GM03348 (cell line): ENCODE measurements at places on chromosomes 1 and 21.

- peak; percentile 11 for DNase-seq
Measured at GRCh38 chr1:197519741-197520334, 251.8 kb downstream of the CRB1 start.

DNA sequence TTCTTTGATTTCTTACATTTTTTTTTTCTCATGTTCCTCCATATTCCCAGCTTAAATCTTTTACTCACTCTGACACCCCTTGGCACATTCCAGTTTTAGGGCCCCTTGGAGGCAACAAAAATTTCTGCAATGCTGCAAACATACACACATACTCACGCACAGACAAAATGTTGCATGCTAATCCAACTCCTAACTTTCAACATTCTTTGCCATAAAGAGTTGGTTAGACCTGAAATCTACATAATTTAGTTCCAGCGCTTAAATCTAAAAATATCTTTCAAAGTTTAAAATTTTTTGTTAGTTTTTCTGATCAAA, 103.9 kb downstream of the PTPN14 start:
- no peak for DNase-seq

GRCh38 chr1:64013395-64013794, 190.0 kb upstream of the UBE2U start:
- DNase-seq: no peak

- DNase-seq: no peak
Measured at GRCh38 chr21:17295997-17296396, 216.8 kb upstream of the CXADR start.

- no peak for DNase-seq
Measured at GRCh38 chr1:5427026-5427613, 565.1 kb downstream of the NPHP4 start.

DNA sequence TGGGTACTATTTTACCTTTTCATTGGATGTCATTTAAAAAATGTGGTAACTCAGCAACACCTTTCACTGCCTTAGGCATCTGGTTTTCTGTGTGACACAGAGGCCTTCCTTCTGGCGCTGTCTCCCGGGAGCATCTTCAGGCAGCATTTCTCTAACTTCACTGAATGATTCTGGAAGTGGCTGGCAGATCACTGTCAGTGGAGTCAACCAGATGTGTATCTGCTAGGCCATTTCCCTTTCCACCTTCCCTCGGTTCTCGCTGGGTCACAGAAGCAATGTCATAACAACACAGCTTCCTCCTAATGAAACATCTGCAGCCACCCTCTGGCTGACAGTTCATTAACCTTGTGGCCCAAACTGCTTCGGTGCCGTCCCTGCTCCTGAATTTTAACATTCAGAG, 137.8 kb downstream of the KIF26B start:
- DNase-seq: no peak

- no peak for DNase-seq
Measured at GRCh38 chr1:9755441-9755995, 68.2 kb downstream of the CLSTN1 start.

DNA sequence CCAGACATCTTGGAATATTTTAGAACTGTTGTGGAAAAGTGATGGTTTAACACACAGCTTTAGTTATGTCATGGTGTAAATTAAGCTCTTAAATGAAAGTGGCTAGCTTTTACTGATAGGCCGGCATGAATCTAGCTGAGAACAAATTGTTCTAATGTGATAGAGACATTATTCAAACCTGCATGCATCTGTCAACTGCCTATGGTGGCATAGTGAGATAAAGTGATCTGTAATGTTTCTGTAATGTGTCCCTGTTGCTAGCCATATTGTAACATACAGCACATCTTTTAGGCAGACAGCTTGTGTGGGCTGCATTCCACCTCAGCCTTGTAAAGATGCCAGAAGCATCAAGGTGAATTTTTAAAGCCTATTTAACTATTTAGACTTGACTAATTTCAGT, 16.0 kb downstream of the LRIG2 start:
- DNase-seq: no peak

- no peak for DNase-seq
Measured at GRCh38 chr1:96845464-96845863, 123.9 kb downstream of the PTBP2 start.

- DNase-seq: peak; percentile 7
Measured at GRCh38 chr1:119132179-119132578, 8.3 kb downstream of the WARS2 start.

DNA sequence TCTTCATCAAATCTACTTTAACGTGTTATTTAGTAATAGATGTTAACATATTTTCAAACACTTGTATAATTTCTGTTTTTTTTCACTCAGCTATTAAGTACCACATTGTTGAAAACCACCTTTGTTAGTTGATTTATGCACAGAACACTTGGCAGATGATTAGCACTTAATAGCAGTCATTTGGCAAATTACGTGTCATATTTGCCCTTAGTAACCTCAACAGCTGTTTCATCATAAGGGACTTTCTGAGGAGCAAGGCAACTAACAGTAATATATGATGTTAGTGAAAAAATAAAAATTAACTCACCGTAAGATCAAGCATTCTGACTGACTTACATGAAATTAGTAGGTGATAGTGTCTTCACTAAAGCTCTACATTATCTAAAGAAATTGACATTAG, 186.4 kb downstream of the HMCN1 start:
- DNase-seq: no peak

GRCh38 chr1:89274411-89274857, 1.8 kb upstream of the GBP5 start:
- peak; percentile 62 for DNase-seq

GRCh38 chr21:29144736-29145353, 14.4 kb downstream of the MAP3K7CL start:
- DNase-seq: peak; percentile 29

DNA sequence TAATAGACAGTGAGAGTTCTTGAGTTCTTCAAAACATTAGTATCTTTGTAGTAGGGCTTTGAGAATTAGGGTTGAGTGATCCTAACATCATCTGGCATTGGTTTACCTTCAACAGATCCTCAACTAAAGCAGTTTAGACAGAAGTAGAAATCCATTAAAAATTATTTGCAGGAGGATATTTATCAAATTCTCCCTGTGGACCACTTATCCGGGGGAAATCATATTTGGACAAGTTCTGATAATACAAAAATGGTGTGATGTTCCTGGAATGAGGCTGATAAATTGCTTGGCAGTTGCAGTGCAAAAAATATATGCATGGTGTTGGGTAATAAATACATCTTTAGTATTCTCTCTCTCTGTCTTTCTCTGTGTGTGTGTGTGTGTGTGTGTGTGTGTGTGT, 115.1 kb upstream of the CHODL start:
- DNase-seq: no peak

DNA sequence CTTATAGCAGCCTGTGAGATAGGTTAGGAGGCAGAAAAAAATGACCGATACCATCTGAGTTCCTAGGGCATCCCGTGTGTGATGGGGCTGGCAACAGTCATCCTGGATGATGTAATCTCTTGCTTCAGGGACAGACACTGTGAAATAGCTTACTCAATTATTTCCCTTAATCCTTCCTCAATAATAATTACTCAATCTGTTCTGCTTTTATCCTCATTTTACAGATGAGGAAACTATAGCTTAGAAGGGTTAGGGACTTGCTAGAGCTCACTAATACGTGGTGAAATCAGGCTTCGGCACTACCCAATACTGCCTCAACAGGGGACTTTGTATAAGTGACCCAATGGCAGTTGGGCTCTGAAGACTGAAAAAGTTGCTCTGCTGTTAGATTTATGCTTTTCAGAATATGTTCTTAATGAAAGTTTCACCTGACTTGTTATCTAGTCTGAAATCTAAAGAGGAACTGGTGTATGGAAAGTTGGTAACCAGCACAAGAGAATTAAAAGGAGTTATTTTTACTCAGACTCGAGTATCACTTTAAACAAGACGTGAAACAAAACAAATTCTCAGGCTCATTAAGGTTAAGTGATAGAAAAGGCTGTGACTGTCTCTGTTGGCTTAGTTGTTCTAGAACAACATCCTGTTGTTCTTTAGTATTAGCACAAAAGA, 14.4 kb downstream of the CD55 start:
- no peak for DNase-seq

DNA sequence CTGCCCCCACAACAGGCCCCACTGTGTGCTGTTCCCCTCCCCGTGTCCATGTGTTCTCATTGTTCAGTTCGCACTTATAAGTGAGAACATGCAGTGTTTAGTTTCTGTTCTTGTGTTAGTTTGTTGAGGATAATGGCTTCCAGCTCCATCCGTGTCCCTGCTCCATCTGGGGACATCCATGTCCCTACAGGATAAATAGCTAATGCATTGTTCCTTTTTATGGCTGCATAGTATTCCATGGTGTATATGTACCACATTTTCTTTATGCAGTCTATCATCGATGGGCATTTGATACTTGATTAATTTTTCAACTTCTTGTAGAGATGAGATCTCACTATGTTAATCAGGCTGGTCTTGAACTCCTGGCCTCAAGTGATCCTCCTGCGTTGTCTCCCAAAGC, 44.4 kb upstream of the RUNX1 start:
- no peak for DNase-seq

- DNase-seq: no peak
Measured at GRCh38 chr1:167057241-167057688, 32.9 kb downstream of the GPA33 start.

- DNase-seq: no peak
Measured at GRCh38 chr1:88640060-88640459, 44.0 kb upstream of the PKN2 start.

GRCh38 chr1:15577691-15578090, 7.2 kb downstream of the AGMAT start:
- DNase-seq: no peak

DNA sequence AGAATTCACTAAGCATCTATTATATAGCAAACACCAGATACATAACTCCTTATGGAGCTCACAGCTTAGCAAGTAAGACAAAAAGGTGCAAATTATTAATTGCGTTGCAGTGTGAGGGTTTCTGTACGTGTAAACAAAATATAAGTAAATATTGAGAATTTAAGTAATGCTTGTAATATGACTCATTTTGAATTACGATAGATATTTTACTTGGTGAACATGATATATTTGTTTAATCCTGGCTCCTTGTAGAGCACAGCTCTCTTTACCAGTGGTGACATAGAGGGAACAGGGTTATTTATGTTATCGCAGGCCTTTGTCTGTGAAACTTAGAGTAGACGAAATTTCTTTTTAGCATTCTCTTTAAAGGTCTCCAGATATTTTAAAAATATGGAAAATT, 36.4 kb downstream of the LYPLAL1 start:
- no peak for DNase-seq

- no peak for DNase-seq
Measured at GRCh38 chr1:248421384-248421783, 18.5 kb downstream of the OR2T1 start.
